T-helper 17 cell (primary cell): ENCODE measurements at places on chromosomes 7 and 10. TPM values are rescaled to one million over a fixed set of nuclear protein-coding genes. Genes with fewer than 3 reads are reported as not detected.

DNA sequence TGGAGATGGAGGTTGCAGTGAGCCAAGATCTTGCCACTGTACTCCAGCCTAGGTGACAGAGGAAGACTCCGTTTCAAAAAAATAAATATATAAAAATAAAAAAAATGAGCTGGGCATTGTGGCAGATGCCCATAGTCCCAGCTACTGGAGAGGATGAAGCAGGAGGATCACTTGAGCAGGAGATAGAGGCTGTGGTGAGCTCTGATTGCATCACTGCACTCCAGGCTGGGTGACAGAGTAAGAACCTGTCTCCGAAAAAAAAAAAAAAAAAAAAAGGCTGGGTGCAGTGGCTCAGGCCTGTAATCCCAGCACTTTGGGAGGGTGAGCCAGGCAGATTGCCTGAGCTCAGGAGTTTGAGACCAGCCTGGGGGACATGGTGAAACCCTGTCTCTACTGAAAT is 11.8 kb downstream of the ZNF487 start:
- no peaks in the 10 kb centered on the region for H3K27me3 ChIP-seq
- no peak for DNase-seq
- H3K27ac ChIP-seq = no peak overlapping the region
- peaks cover 24% of the 10 kb centered on the region for H3K4me1 ChIP-seq
- H3K36me3 ChIP-seq = no peaks in the 10 kb centered on the region

- DNase-seq = no peak
- peaks cover 6% of the 10 kb centered on the region for H3K27me3 ChIP-seq
- no peaks in the 10 kb centered on the region for H3K4me1 ChIP-seq
- no peak overlapping the region for H3K27ac ChIP-seq
- H3K4me3 ChIP-seq = no peak overlapping the region
These were observed 566.9 kb downstream of the DNAJB6 start for GRCh38 chr7:157903710-157904109.

DNA sequence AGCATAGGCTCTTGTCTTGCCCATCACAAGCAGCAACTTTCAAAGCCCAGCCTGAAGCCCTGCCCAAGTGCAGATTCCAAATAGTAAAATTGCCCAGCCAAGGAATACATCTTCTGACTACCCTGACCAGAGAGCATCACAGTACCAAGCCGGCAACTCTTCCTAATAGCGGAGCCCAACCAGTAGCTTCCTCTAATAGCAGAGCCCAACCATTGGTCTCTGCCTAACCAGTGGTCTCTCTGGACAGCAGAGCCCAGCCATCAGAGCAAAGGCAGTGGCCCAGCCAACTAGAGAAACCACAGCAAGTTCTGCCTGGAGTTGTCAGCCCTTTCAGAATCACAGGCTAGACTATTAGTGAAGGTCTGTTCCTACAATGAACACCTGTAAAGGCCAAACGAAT is 285.6 kb downstream of the HGF start:
- H3K36me3 ChIP-seq = no peaks in the 10 kb centered on the region
- no peak overlapping the region for H3K4me3 ChIP-seq
- H3K27ac ChIP-seq = no peak overlapping the region
- DNase-seq = no peak
- H3K27me3 ChIP-seq = no peaks in the 10 kb centered on the region
- H3K4me1 ChIP-seq = no peaks in the 10 kb centered on the region

DNA sequence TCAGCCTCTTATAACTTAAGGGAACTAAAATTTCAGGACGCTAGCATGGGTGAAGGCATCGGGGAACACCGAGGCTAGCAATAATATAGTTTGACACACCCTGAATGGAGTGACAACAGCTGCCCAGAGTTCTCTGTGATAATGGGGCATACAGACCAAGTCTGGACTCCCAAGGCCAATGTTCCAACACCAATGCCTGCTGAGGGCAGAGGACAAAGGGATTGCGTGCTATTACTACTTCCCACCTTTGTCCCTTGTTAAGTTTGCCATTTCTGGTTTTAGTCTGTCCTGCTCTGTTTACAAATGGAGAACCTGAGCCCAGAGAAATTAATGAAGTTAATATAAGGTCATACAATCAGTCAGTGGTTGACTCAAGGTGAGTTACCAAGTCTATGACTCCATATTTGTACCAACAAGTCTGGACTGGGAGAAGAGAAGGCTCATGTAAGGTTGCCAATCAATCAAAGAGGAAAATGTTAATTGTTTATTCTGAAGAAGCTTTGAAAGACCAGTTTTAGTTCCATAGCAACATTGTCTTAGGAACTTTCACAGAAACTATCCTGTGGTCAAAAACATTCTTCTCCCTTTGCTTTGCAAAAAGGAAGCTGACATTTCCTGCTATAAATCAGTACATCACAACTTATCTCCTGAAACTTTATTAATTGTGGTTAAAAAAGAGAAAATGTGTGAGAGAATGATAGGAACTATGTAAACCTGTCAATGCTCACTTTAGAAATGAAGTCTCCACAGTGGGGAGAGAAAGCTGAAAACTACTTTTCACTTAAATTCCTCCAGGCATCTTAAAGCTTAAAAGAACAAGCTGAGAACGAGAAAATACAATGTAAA is 74.5 kb downstream of the CCDC6 start:
- H3K27ac ChIP-seq = no peak overlapping the region
- peaks cover 26% of the 10 kb centered on the region for H3K4me1 ChIP-seq
- peaks cover 3% of the 10 kb centered on the region for H3K36me3 ChIP-seq
- no peak overlapping the region for H3K4me3 ChIP-seq
- DNase-seq = no peak

GRCh38 chr7:28811701-28812430 is 146.3 kb downstream of the TRIL start:
- no peak overlapping the region for H3K4me3 ChIP-seq
- no peaks in the 10 kb centered on the region for H3K36me3 ChIP-seq
- no peaks in the 10 kb centered on the region for H3K4me1 ChIP-seq
- no peak overlapping the region for H3K27ac ChIP-seq
- no peaks in the 10 kb centered on the region for H3K27me3 ChIP-seq
- no peak for DNase-seq

- no peak overlapping the region for H3K4me3 ChIP-seq
- no peak overlapping the region for H3K27ac ChIP-seq
- no peaks in the 10 kb centered on the region for H3K27me3 ChIP-seq
- no peaks in the 10 kb centered on the region for H3K36me3 ChIP-seq
- no peak for DNase-seq
These were observed 324.6 kb downstream of the ATRNL1 start for GRCh38 chr10:115417585-115418265.

DNA sequence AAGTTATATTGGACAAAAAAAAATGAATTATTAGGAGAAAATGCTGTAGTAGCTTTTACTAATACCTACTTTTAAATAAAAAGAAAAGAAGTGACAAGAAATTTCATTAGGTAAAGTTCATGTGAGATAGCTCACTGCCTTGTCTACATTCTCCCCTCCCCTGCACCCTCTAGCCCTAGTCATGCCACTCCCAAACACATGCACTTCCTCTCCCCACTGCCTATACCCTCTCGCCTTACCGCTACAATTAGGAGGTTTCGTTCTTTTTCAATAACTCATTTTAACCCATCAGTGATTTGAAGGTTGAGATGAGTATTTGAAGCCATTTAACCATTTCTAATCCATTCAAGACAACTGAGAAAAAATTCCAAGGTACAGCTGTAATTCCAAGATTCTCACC is 75.3 kb downstream of the HIBADH start:
- no peak overlapping the region for H3K27ac ChIP-seq
- DNase-seq = no peak
- H3K27me3 ChIP-seq = no peaks in the 10 kb centered on the region
- H3K4me3 ChIP-seq = no peak overlapping the region

DNA sequence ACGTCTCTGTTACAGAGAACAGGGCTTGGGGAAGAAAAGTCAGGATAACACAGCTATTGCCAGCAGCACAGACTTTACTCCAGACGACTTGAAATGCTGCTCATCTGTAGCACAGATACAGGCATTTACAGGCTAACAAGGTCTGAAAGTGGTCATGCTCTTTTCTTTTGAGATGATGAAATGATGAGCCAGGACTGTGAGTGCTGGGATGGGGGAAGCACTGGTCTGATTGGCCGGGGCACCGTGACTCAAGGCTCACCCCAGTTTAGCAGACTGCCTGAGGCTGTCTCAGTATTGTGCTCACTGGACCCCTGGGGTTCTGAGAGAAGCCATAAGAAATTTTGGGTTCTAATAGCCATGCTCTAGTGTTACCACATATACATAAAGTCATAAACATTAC is 12.4 kb downstream of the SMKR1 start:
- H3K27ac ChIP-seq = no peak overlapping the region
- H3K27me3 ChIP-seq = peaks cover 9% of the 10 kb centered on the region

- no peak overlapping the region for H3K27ac ChIP-seq
- H3K4me3 ChIP-seq = no peak overlapping the region
- H3K36me3 ChIP-seq = no peaks in the 10 kb centered on the region
- no peaks in the 10 kb centered on the region for H3K27me3 ChIP-seq
- H3K4me1 ChIP-seq = no peaks in the 10 kb centered on the region
- DNase-seq = no peak
These were observed 49.6 kb downstream of the SEMA3C start for GRCh38 chr7:80869106-80869784.

DNA sequence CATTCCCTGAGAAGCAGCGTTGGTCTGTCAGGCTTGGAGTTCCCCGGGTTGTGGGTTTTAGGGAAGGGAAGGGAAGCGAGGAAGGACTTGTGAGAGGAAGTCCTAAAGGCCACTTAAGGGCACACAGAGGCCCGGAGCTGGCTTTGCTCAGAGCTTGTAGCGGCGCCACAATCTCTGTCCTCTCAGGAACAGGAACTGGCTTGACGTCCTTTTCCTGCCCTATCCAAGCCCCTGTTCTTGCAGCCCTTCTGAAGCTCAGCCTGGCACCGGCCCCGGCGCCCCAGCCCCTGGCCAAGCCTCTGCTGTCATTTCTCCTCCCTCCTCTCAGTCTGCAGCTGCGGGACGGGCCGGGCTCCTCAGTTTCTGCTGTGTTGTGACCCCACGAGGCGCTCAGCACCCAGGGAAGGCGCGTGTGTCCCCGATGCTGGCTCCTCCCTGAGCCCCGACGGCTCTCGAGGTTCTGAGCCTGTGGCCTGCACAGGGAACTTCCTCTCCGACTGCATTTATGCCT is at the start of gene GIMAP8:
Gene GIMAP8, plus strand, starts transcription at position 140 of the 511 bp plus-strand sequence. CDS start 16,069 bp downstream, outside the sequence.
- peak; percentile 36 for DNase-seq
- peak within 1 kb of the TSS; percentile 100 for H3K4me3 ChIP-seq
- peak within 1 kb of the TSS; percentile 100 for H3K27ac ChIP-seq
- H3K4me1 ChIP-seq = peaks cover 60% of the 10 kb centered on the region

DNA sequence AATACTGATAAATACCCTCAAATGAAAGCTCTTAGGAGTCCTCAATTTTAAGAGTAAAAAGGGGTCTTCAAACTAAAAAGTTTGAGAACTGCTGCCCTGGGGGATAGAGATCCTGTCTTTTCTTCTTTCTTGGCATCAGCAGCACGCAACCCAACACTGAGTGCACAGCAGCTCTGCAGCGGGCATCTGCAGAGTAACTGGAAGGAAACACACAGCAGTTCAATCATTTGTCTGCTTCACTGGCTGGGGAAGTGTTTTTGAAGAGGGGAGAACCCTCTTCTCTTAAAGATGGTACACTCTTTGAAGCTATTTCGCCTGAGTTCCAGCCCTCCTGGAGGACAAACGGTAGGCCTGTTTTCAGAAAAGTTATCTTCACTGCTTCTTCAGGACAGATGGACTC is 193.6 kb downstream of the FGFR2 start:
- no peak overlapping the region for H3K27ac ChIP-seq
- H3K27me3 ChIP-seq = no peaks in the 10 kb centered on the region
- no peak overlapping the region for H3K4me3 ChIP-seq
- H3K36me3 ChIP-seq = no peaks in the 10 kb centered on the region
- no peak for DNase-seq

- H3K27ac ChIP-seq = no peak overlapping the region
- peaks cover 2% of the 10 kb centered on the region for H3K36me3 ChIP-seq
- no peak for DNase-seq
- H3K4me3 ChIP-seq = peak overlapping the region; percentile 58
- H3K4me1 ChIP-seq = peaks cover 45% of the 10 kb centered on the region
These were observed 3.1 kb downstream of the SAR1A start for GRCh38 chr10:70167246-70167645.

DNA sequence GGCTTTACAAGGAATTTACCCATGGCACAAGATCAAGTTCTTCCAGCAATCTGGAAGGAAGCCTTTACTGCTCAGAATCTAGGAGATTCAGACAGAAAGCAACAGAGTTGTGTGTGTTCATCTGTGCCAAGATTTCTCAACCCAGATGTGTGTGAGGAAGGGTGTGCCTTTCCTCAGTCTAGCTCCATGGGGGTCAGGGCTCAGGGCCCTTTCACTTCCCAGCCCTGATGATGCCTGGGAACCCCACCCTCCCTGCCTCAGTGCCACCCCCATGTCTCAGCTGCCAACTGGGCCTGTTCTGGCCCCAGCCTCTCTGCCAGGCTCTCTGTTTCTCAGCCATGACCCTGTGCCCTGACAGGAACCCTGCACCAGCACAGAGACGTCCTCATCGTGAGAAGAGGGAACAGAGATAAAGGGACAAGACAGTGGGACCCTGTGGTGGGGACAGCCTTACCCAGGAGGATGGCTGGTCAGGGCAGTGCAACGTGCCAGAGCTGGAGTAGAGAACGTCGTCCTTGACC is 102.0 kb downstream of the VIPR2 start:
- peaks cover 41% of the 10 kb centered on the region for H3K27me3 ChIP-seq
- H3K27ac ChIP-seq = no peak overlapping the region
- DNase-seq = no peak
- no peaks in the 10 kb centered on the region for H3K36me3 ChIP-seq

GRCh38 chr10:35409094-35409582 is 72.8 kb downstream of the CCNY start:
- no peaks in the 10 kb centered on the region for H3K36me3 ChIP-seq
- no peak for DNase-seq
- peak overlapping the region; percentile 68 for H3K27ac ChIP-seq
- H3K4me1 ChIP-seq = peaks cover 37% of the 10 kb centered on the region
- no peak overlapping the region for H3K4me3 ChIP-seq

DNA sequence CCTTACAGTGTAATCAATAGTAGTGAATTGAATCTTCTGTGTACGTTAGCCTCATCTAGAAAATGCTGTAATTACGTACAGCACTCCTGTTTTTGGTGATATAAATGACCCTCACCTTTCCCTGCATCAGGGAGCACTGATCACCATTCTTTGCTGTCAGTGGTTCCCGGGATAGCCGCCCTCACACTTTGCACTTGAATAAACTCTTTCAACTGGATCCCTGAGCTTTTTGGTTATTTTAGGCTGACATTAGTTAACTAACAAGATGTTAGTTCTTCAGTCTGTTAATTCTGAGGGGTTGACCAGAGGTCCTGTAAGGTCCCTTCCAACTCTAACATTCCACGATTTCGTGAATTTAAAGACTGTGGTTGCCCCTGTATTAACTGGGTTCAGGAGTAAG is 23.4 kb upstream of the ZC3HAV1 start:
- H3K4me3 ChIP-seq = peak overlapping the region; percentile 93
- no peaks in the 10 kb centered on the region for H3K27me3 ChIP-seq
- no peaks in the 10 kb centered on the region for H3K36me3 ChIP-seq
- peaks cover 12% of the 10 kb centered on the region for H3K4me1 ChIP-seq
- H3K27ac ChIP-seq = peak overlapping the region; percentile 90
- no peak for DNase-seq

- no peak overlapping the region for H3K4me3 ChIP-seq
- no peak overlapping the region for H3K27ac ChIP-seq
- H3K4me1 ChIP-seq = peaks cover 14% of the 10 kb centered on the region
- no peak for DNase-seq
These were observed 26.2 kb upstream of the SLC29A3 start for GRCh38 chr10:71292624-71293445.

Gene FRA10AC1
- total RNA-seq = 13.9 TPM

Gene XRCC2
- 0.50 TPM for total RNA-seq

Gene IKZF1
- 323 TPM for total RNA-seq

Gene ASZ1
- not detected for total RNA-seq

Gene ECD
- 50.5 TPM for total RNA-seq

Gene TMEM209
- total RNA-seq = 26.0 TPM

Gene OPN4
- not detected for total RNA-seq

Gene ZNF853
- total RNA-seq = 1.1 TPM

Gene INMT
- total RNA-seq = 0.65 TPM

Gene ZNF716
- not detected for total RNA-seq
